AG04449 (cell line): ENCODE measurements at places on chromosomes 4 and X.
A peak's percentile ranks its signal among the peaks of the same experiment; 100 is the strongest.

GRCh38 chr4:30653291-30653690, 66.9 kb upstream of the PCDH7 start:
- no peak for DNase-seq

- no peak for DNase-seq
Measured at GRCh38 chr4:106762666-106763443, 273.3 kb downstream of the DKK2 start.

DNA sequence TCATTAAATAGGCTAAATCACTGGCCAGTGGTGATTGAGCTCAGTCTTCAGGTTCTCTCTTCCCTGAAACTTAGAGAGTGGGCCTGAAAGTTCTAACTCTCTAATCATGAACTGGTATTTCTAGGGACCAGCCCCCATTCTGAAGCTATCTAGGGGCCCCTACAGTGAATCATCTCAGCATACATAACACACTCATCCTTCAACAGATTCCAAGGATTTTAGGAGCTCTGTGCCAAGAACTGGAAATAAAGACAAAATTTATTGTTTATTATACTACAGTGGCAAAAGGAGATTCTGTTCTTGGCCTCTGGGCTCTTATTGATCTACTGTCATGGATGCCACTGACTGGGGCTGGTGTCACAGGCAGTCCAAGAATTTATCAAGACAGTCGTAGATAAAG, 263.8 kb upstream of the IGFBP7 start:
- no peak for DNase-seq

DNA sequence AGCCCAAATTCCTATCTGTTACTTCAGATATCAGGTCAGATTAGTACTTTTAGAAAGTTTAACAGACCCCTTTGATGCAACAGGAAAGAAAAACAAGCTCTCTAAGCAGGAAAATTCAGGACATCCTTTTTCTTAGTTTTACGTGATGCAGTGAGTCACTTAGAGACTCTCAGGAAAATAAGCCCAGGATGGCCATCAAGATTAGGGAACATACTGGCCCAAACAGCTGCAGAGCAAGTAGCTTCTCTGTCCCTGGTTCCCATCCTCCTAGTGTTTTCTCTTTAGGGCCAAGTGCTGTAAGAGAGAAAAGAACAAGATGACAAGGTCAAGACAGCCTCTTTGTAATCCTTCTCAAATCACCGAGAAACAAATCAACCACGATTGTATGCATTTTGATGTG, 219.1 kb downstream of the ZNF674 start:
- no peak for DNase-seq

GRCh38 chr4:7777871-7778509, 161.7 kb downstream of the AFAP1 start:
- no peak for DNase-seq

DNA sequence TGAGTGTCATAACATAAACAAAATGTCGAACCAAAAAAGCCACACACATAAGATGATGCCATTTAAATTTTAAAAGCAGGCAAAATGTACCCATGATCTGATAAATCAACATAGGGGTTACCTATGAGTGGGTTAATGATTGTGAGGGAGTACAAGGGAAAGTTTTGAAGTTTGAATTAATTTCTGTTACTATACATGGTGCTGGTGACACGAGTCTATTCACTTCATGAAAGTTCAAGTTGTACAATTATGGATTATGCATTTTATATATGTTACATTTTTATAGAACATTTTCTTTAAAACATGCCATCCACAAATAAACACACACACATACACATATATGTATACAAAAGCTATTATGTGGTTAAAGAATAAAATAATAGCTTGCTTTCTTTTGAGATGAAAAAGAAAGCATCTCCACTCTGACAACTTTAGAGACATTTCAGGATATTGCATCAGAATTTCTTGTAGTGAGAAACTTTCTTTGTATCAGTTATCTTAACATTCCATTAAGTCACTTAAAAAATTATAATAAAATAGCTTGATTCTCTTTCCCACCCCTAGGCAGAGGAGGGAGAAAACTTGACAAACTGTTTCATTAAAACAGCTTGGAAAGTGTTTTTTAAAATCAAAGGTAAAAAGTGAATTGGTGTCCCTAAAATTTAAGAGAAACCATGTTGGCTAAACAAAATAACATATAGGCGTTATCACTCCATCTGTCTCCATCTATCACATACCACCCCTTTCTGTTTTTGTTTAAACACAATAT, 891.8 kb upstream of the NDST4 start:
- no peak for DNase-seq

GRCh38 chrX:79259073-79259689, 108.0 kb downstream of the ITM2A start:
- DNase-seq: no peak

GRCh38 chr4:167023364-167023925, 210.8 kb downstream of the SPOCK3 start:
- no peak for DNase-seq

DNA sequence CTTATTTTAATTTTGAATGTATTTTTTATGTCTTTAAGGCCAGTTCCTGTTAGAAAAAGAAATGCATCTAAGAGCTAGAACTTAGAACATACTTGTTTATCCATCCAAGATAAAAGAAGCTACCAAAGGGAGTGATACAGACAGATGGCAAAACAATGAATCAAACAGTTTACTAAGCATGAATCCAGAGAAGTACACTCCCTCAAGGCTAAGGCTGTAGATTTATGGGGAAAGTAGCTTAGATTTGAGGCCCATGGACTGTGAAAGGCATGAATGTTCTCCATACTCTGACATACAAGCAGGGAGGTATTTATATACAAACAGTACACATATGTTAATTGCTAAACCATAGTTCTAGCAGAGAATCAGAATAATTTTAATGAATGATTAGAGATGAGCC, 255.3 kb upstream of the NRK start:
- DNase-seq: no peak

GRCh38 chrX:23742174-23742696, 841 bp downstream of the ACOT9 start:
- peak; percentile 60 for DNase-seq

GRCh38 chrX:21255032-21255618, 119.1 kb upstream of the CNKSR2 start:
- no peak for DNase-seq
